ENCODE measurements at places on chromosomes 5 and 9.
A peak's percentile ranks its signal among the peaks of the same experiment; 100 is the strongest.

GRCh38 chr9:132637351-132637750 is 32.4 kb downstream of the DDX31 start:
- DNase-seq, result peak; percentile 27

DNA sequence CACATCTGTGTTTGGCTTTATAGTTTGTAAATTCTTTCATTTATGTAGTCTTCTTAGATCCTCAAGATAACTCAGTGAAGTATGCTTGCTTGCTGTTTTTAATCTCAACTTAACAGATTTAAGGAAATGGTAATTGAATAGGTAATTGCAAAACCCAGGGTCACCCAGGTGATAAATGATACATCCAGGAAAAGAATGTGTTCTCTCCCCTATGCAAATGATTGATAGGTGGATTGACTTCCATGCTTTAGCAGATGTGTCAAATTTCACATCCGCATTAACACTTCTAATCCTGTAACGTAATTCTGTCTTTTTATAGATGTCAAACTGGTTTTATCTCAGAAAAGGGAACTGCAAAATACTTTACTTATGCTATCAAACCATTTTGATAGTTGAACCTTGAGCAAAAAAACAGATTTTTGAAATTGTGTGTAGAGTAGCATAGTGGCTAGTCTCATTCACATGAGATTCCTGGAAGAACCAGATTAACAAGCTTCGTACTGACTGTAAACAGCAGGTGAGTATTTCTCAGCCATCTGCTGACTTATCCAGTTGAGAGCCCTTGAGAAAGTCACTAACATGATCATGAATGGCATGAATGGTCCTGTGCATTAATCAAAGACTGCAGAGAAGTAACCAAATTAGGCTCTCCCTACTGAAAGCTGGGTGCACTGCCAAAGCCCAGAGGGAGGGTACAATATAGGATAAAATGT is 86.7 kb upstream of the PAM start:
- peak; percentile 65 for DNase-seq

- DNase-seq, result no peak
These were observed 166.6 kb upstream of the CD180 start for GRCh38 chr5:67363180-67363709.

GRCh38 chr9:4489562-4489918 is 728 bp upstream of the SLC1A1 start:
- no peak for DNase-seq

GRCh38 chr9:4105183-4105582 is 194.7 kb downstream of the GLIS3 start:
- DNase-seq, result no peak

DNA sequence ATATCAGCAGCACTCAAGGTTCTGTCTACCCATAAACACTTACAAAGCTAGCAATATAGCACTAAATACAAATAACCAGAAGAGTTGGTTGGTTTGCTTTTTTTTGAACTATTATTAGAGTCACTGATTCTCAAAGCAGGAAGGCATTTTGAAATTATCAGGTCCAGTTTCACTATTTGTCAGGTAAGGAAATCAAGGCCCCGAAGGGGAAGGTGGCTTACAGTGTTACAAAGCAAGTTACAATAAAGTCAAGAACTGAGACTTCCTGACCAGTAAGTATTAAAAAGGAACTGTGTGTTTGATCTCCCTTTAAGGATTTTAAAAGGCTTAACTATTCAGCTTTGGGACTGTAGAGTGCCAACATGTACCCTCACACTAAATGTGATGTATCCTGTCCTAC is 10.8 kb downstream of the C5orf15 start:
- no peak for DNase-seq

- DNase-seq, result no peak
These were observed 131.2 kb downstream of the RGS3 start for GRCh38 chr9:113594484-113595299.

- DNase-seq, result peak; percentile 92
These were observed 2.6 kb upstream of the GCNT1 start for GRCh38 chr9:76456202-76456926.

- DNase-seq, result no peak
These were observed 8.8 kb downstream of the SPIN1 start for GRCh38 chr9:88396836-88397577.

- peak; percentile 66 for DNase-seq
These were observed 9.0 kb downstream of the PRRC2B start for GRCh38 chr9:131402738-131403492.

All from NCI-H510A (cell line).